ENCODE measurements at places on chromosomes 1 and 21.

GRCh38 chr1:85465786-85466134 lies 801 bp upstream of the DDAH1 start:
- no peak for DNase-seq

- no peak for DNase-seq
Observed at GRCh38 chr21:31873696-31874599, 1.1 kb downstream of the HUNK start.

DNA sequence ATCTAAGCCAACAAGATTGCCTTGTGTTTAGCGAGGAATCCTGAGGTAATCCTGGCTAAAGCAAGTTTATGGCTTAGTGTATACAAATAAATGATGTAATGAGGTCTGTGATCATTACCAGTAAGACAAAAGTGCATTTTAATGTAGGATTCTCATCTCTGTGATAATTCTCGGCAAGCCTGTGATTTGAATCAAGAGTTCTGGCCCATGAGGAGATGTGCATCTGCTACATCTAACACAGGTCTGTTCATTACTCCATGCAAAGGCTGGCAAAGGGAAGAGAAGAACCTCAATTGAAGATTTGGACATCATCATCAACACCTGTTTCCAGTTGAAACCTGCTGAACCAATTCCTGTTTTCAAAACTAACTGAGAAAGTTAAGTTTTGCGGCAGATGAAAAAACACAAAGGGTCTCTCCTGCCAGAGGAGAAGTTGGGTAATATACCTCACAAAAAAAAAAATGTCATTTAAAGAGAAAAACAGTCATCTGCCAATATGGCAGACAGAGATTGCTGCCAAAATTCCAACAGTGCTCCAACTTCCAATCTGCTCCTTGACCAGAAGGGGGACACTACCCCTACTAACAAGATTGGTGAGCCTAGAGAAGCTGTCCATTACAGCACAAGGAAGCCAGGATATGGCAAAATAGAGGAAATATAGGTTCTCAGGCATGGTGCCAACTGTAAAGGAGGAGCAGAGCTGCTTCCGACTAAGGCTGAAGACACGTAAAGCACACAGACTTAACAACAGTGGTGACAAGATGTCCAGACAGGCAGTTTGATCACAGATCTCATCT lies 453.7 kb downstream of the TTLL7 start:
- DNase-seq = no peak

GRCh38 chr1:16386454-16387113 lies 19.5 kb downstream of the SZRD1 start:
- DNase-seq = no peak

DNA sequence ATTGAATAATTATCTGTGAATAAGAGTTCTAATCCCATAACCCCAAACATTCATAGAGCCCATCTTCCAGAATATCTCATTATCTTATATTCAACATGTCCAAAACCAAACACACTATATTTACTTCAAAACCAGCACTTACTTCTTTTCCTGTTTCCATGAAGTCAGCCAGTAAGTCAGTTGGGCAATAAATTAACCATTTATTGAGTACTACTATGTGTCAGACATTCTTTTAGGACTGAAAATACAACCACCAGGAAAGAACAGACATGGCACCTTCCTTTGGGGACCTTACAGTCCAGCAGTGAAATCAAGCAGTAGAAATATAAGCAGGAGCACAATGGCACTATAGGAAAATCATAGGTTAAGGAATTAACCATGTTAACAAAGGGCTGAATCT lies 8.8 kb downstream of the AK5 start:
- DNase-seq = no peak

GRCh38 chr1:199780948-199781670 lies 246.4 kb upstream of the NR5A2 start:
- no peak for DNase-seq

GRCh38 chr1:171141688-171142415 lies 43.2 kb upstream of the FMO2 start:
- no peak for DNase-seq

- DNase-seq = no peak
Observed at GRCh38 chr1:229432905-229433304, 989 bp downstream of the ACTA1 start.

DNA sequence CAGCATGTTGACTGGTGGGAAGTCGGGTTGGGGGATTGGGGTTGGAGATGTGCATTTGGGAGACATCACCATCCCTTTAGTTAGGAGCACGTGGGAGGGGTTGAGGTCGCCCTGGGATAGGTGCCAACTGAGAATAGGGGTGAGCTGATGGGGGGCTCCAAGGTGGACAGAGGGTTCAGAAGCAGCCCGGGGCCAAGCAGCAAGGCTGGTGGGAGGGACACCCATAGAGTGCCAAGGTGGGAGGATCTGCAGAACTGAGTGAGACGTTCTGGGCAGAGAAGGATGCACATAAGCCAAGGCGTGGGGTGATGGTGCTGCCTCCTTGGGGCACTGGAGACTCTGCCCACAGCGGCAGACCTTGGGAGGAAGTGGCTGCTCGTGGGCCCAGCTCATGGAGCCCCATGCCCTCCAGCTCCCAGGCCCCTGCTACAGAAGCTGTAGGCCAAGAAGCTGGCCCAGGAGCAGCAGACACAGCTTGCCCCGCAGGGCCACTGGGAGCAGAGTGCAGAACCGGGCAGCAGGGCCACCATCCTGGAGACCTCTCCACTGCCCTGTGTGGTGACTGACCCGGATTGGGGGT lies 31.4 kb upstream of the PKP1 start:
- DNase-seq = no peak

DNA sequence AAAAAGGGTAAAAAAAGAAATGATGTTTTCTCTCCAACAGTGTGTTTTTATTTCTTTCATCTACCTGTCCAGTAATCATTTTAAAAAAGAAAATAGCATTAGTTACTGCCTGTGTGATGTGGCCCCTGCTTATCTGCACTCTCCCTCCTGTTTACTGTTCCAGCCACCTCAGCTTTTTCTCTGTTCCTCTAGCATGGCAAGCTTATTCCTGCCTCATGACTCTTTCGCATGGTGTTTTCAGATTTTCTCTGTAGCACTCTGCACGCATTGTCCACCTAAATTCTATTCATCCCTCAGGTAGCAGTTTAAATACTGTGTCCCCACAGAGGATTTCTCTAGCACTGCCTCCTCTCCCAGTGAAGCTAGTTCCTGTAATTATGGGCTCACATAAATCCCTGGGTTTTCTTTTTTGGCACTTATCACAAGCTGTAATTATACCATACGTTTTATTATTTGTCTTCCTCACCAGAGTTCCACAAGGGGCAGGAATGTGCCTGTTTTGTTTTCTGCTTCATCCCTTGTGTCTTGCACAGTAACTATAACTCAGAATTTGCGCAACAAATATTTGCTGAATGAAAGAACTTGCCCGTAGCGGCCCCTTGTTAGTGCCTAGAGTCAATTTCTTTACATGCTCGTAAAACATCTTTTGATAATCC lies 51.4 kb upstream of the LRIG2 start:
- no peak for DNase-seq

DNA sequence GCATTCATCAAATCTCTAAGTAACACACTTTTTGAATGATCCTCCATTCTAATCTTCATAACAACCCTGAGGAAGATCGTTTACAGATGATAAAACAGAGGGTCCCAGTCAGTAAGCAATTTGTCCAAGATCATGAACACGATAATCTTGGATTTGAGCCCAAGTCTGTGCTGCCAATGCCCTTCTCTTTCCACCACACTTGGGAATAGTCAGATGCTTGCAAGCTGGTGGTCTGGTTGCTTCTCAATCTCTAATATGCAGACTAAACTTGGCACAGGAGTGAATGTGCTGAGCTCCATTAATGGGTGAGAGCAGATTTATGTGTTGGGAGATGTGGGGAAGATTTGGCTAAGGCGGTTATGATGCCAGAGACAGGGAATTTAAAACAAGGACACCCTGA lies 430.6 kb upstream of the DAB1 start:
- DNase-seq = no peak

- no peak for DNase-seq
Observed at GRCh38 chr1:89900323-89900722, 79.5 kb downstream of the LRRC8D start.

DNA sequence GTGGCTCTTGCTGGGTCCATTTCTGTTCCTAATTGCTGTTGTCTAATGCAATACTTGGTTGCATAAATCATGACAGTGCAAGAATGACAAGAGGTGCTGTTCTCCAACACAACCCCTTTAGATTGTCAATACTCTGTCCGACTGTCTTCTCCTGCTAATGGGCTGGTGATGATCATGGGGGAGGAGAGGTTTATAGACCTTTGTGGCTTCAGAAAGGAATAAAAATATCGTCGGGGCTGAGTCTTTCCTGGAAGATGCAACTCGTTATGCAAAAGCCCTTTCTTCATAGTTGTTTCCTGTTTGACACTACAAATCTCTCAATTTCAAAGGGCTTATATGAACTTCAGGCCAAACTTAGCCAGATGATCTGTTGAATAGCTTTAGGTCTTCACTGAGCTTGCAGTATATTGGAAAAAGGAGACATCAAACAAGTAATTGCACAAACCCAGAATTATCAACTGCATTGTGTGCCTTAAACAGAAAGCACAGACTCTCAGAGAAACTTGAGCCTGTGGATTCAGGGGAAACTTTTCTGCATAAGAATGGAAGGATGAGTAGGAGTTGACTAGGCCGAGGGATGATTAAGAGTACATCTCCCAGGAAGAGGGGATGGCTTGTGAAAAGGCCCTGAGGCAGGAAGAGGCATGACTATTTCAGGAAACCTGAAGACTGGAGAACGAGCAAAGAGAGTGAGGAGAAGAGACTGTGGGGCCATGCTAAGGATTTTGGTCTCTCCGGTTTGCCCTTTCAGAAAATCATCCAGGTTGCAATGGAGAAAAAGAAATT lies 107.6 kb downstream of the TSEN15 start:
- DNase-seq = no peak

DNA sequence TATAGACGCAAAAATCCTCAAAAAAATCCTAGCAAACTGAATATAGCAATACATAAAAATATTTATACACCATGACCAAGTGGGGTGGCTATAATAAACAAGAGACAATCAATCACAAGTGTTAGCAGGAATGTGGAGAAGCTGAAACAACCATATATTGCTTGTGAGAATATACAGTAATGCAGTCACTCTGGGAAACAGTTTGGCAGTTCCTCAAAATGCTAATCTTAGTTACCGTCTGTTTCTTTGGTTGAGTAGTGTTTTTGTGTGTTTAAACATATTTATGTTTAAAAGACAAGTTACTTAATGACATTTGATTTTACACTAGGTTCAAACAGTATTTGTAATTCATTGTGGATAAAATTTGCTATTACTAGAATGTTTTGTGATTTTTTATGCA lies 792.0 kb downstream of the LTN1 start:
- no peak for DNase-seq

GRCh38 chr1:8395433-8395866 lies 77.5 kb downstream of the SLC45A1 start:
- no peak for DNase-seq

GRCh38 chr1:41241354-41241748 lies 755 bp downstream of the SCMH1 start:
- DNase-seq = peak; percentile 15

DNA sequence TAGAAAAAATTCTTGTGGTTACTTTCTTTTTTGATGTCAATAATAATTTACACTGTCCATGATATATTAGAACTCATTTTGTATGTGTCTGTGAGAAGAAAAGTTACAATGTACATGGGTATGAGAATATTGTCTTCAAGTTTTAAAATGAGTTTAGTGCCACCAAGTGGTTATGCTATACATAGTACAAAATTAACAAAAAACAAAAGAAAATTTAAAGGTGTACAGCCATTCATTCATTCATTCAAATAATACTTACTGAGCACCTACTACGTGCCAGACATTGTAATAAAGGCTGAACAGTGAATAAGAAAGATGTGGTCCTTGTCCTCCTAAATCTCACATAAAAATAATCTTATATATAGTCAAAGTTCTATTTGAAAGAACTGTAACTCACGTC lies 27.7 kb downstream of the UCHL5 start:
- DNase-seq = no peak

- no peak for DNase-seq
Observed at GRCh38 chr1:156432669-156433018, 63.6 kb downstream of the RHBG start.

- no peak for DNase-seq
Observed at GRCh38 chr21:27061770-27062169, 94.9 kb upstream of the ADAMTS5 start.

DNA sequence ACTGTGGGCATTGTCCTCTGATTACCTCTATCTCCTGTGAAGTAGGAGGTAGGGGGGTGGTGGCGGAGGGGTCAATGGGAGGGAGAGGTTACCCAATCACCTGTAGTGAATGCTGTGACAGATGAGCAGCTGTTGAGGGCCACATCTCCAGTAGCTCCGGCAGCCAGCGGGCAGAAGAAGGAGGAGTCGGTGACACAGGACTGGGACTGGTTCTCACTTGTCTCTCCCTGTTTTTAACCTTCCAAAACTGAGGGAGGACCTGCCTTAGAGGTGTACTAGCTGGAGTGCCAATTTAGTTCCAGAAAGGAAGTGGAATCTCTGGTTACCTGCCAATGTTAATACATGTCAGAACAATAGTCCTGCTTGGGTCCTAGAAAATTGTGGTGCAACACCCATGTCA lies 56.2 kb upstream of the ENAH start:
- DNase-seq = no peak

DNA sequence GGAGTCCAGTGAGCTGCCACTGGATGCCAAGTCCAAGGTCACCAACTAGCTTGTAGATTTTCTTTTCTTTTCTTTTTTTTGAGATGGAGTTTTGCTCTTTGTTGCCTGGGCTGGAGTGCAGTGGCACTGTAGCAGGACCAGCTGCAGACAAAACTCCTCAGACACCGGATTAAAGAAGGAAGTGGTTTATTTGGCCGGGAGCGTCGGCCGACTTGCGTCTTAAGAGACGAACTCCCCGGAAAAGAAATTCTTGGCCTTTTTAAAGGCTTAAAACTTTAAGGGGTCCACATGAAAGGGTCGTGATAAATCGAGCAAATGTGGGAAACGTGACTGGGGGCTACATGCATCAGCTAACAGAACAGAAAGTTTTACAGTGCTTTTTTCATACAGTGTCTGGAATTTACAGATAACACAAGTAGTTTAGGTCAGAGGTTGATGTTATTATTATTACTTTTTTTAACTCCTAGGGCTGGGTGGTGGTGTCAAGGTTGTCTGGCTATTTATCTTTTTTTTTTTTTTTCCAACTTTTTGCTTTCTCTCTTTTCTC lies 36.4 kb upstream of the CFAP126 start:
- DNase-seq = no peak

DNA sequence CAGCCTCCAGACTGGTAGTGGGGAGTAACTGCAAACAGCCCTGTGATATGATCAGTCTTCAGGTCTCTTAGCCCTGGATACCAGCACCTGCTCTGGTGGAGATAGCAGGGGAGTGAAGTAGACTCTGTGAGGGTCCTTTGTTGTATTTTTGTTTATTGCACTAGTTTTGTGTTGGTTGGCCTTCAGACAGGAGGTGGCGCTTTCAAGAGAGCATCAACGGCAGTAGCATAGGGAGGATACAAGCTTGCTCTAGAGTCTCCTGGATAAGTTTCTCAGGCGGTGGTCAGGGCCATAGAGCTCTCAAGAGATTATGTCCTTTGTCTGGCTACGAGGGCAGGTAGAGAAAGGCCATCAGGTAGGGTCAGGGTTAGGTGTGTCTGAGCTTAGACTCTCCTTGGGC lies 116.4 kb downstream of the USH2A start:
- DNase-seq = no peak
